Endothelial cell of umbilical vein (primary cell): ENCODE measurements at places on chromosomes 6 and 20. TPM values are rescaled to one million over a fixed set of nuclear protein-coding genes. Genes with fewer than 3 reads are reported as not detected.
A peak's percentile ranks its signal among the peaks of the same experiment; 100 is the strongest.

DNA sequence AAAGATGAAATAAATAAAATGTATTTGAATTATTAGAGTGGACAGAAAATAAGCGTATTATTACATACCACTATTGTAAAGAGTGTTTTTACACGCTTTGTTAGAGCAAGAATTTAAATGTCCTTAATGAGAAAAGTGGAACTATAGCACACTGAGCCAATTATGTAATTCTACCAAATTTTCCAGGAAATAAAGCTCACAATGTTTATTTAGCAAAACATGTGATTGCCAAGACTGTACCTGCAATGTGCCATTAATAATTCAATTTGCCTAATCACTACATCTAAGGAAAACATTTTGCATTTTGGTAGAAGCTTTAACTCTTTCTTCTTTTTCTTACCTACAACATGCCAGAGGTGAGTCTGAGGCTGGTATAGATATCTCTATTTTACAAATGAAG is 58.7 kb upstream of the PHACTR1 start:
- no peak for DNase-seq

GRCh38 chr6:47574789-47575188 is 97.2 kb downstream of the CD2AP start:
- DNase-seq, result no peak

DNA sequence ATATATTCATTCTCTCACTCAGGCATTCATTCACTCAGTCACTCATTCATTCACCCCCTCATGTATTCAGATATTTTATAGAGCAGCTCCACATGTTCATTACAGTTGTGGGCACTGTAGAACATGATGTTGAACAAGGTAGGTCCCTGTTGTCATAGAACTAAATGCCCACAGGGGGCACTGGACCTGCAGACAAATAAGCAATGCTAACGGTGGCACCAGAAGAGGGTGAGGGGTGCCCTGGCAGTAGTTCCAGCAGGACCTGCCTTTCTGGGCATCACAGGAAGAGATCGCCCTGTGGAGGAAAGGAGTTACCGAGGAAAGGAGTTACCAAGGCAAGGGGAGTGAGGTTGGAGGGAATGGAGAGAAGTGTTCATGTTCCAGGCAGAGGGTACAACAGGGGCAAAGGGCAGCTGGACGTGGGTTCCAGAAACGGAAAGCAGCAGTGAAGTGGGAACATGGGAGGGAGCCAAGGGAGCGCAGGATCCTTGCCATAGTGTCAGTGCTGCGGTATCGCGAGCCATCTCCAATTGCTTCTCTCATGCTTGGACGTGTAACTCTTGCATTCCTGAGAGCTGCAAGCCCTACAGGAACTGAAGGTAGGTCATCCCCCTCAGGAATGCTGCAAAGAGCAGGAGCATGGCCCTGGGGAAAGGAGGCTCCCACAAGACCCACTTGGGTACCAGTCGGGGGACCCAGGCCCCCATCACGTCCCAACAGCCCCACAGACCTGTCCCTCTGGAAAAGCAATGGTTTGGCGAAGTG is 128.2 kb downstream of the EDN3 start:
- DNase-seq, result no peak

GRCh38 chr6:45084257-45084656 is 243.9 kb upstream of the RUNX2 start:
- DNase-seq, result no peak

DNA sequence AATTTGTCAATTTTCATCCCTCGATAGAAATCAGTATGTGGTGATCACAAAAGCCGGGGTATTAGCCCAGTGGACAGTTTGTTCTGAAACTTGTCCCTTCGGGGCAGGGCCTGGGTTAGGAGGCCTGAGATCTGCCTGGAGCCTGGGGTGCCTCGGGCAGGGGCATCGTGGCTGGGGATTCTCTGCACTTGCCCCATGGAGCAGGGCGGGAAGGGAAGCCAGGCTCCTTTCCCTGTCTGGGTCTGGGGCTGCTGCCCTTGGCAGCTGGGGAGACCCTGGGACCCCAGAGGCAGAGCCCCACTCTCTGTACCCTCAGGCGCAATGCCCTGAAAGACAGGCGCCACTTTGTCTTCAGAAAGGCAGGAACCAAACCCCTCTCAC is 27.4 kb downstream of the NTSR1 start:
- DNase-seq, result no peak

GRCh38 chr6:5906340-5906670 is 100.4 kb downstream of the NRN1 start:
- DNase-seq, result no peak

- DNase-seq, result no peak
These were observed 35.2 kb upstream of the EPHA7 start for GRCh38 chr6:93454533-93454932.

DNA sequence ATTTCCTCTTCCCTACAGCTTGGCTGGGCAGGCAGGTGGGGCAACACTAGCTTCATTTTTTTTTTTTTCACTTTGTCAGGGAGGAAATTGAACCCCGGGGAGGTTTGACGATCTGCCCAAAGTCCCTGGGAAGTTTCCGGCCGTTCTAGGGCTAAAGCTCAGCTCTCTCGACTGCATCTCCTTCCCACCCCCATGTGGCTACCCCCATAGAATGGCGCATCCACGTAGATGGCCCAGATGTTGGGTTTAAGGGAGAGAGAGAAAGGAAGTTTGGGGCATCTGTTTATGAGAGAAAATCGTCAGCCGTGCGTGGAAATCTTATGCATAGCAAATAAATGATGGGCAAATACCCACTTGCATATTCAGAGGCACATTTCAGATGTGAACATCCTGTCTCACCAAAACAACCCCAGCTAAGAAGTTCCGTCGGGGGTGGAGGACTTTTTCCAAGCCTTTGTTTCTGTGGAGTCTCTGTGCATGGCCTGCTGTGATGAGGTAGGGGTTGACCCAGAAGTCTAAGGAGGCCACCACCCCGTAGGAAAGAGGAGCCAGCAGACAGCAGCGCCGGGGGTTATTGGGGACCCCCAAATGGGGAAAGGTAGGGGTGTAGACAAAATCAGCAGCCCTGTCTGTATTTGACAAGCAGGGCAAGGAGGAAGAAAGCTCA is 40.5 kb upstream of the ZNF831 start:
- DNase-seq, result no peak

- no peak for DNase-seq
These were observed 15.8 kb downstream of the TFEB start for GRCh38 chr6:41719436-41720261.

DNA sequence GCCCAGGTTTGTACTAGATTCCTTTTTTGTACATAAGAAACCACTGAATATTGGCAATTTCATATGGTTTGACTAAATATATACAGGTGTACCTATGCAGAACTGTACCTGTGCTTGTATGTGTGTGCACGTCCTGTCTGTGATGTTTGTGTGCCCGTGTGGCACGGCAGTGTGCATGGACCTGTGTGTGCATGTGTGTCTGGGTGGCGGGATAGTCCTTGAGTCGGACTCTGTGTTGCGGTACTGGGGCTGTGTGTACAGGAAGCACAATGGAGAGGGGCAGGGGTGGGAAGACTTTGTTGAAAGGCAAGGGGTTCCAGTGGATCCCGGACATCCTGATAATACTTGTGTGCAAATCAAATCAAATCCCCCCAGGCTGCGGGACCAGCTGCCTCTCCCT is 3.4 kb upstream of the FAM83C start:
- no peak for DNase-seq

DNA sequence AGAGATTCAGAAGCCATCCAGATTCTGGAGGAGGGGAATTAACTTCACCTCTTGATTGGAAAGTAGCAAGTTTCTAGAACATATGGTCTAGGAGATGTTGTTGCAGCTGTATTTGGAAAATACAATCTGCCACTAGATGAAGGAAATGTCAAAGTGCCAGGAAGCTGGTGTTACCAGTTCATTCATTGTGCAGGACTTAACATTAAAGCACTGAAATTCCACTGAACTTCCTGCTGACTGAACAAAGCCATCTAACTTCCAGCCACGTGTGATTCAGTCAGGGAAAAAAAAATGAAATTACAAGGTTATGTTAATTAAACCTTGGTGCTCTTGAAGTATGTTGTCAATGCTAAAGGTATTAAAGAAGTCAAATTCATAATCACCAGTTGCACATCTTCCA is 321.5 kb upstream of the SASH1 start:
- DNase-seq, result peak; percentile 95

GRCh38 chr6:159980474-159980873 is 11.6 kb downstream of the IGF2R start:
- DNase-seq, result no peak

The PHIP gene
- 26.0 and 28.4 TPM in 2 replicates for total RNA-seq

The MAPK13 gene
- 8.2 and 11.6 TPM in 2 replicates for total RNA-seq

The ZSCAN16 gene
- 7.7 and 8.9 TPM in 2 replicates for total RNA-seq
